SHP77 (cell line): ENCODE measurements at places on chromosomes 6 and 20.

DNA sequence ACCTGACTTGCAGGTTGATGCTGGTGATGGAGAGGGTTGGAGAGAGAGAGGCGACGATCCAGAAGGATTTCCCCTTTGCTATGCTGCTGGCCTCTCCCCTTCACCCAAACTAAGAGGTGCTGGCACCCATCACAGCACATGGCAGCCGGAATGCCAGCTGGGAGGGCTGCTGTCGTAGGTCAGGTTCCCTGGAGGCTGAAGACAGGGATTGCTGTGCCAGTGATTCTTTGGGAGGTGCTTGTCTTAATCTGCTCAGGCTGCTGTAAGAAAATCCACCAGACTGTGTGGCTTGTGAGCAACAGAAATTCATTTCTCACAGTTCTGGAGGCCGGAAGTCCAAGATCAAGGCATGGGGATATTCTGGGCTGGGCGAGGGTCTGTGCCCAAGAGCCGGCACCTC lies 4.4 kb upstream of the ARFGAP1 start:
- no peak for DNase-seq

- DNase-seq = no peak
Measured at GRCh38 chr6:160300076-160300695, 41.6 kb upstream of the SLC22A2 start.

- no peak for DNase-seq
Measured at GRCh38 chr6:81933089-81933488, 180.6 kb upstream of the TENT5A start.

- no peak for DNase-seq
Measured at GRCh38 chr6:43203029-43203717, 21.2 kb downstream of the CUL9 start.

DNA sequence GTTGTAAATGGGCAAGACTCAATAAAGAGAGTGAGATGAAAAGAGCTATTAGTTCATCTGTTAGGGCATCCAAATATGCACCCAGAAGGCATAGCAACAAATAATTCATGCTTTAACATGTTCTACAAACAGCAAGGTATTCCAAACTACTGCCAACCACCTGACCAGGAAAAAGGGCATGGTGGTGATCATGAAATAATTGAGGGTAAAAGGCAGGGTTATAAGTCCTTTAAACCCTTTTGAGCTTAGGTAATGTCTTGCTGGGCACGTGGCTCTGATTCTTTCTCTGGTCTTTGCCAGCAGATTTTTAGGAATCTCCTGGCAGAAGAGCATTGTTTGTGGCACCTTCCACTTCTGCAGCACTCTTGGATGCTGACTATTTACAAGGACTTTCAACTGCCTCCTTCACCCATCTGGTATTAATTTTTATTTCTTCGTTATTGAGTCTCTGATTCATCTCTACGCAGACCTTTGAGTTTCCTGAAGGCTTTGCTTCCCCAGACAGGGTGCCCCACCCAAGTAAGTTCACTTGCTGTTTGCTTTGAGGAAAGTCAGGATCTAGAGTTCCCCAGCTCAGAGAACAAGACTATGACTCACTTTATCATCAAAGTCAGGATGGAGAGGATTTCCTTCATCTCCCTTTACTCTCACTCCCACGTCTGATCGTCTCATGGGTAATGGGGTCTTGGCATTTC lies 83.4 kb upstream of the NEDD9 start:
- no peak for DNase-seq

- no peak for DNase-seq
Measured at GRCh38 chr6:65667916-65668656, 38.9 kb downstream of the EYS start.

GRCh38 chr6:111809264-111809663 lies 64.0 kb downstream of the FYN start:
- no peak for DNase-seq

DNA sequence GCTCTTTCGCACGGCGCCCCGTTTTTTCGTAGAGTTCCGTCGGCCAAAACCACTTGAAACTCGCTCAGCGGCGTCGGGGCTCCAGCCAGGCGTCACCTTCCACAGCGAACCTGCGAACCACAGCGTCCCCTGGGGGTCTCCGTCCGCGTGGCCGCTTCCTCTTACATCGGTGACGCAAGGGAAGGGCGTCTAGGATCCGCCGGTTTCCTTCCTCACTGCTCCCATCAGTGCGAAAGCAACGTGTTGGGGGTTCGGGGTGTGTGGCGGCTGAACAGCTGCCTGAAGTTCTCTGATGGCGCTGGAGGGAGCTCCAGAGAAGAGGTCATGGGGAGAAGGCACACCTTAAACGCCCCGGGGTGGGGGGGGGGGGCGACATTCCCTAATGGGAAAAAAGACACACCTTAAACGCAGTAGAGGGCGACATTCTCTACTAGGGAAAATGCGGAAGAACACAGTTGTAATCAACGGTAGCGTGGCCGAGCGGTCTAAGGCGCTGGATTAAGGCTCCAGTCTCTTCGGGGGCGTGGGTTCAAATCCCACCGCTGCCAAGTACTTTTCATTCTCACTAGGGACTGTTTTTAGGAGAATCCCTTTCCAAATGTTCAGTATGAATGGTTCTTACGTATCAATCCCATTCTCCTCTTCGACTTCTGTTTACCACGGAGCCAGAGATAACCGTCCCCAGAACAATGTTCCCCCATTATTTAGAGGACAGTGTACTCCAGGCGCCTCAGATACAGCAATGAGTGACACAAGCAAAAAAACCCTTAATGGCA lies 16.4 kb downstream of the ZNF311 start:
- DNase-seq = no peak

DNA sequence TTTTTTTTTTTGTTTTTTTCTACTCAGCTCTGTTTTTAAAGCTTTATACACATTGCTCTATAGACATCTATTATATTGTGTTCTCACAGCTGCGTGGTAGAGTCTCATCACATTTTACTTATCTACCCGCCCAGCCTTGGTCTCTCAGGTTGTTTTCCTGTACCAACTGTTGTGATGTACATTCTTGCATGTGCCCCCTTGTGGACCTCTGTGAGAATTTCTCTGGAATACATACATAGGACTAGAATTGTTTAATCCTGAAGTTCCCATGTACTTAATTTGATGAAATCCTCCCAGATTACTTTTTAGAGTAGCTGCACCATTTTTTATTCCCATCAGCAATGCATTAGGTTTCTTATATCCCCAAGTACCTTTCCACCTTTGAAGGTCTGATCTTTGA lies 40.4 kb upstream of the TINAG start:
- peak; percentile 40 for DNase-seq

- DNase-seq = no peak
Measured at GRCh38 chr6:113019176-113019575, 672.0 kb downstream of the RFPL4B start.

- DNase-seq = peak; percentile 63
Measured at GRCh38 chr20:7926767-7927166, 13.5 kb downstream of the HAO1 start.

DNA sequence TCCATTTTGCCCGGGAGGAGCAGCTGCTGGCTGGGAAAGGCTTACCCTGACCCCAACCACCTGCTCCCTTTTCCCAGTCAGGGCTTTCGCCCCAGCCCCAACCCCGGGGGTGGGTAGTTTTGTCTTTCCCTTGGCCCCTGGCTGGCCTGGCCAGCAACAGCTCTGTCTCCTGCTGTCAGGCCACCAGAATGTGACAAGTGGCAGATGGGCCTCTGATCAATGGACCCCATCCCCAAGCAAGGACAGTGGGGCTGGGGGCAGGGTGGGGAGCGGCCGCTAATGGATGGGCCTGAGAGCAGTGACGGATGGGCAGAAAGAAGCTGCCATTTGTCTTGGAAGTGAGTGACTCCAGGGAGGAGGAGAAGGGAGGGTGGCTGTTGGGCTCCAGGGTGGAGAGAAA lies 121.6 kb downstream of the DHX35 start:
- no peak for DNase-seq

DNA sequence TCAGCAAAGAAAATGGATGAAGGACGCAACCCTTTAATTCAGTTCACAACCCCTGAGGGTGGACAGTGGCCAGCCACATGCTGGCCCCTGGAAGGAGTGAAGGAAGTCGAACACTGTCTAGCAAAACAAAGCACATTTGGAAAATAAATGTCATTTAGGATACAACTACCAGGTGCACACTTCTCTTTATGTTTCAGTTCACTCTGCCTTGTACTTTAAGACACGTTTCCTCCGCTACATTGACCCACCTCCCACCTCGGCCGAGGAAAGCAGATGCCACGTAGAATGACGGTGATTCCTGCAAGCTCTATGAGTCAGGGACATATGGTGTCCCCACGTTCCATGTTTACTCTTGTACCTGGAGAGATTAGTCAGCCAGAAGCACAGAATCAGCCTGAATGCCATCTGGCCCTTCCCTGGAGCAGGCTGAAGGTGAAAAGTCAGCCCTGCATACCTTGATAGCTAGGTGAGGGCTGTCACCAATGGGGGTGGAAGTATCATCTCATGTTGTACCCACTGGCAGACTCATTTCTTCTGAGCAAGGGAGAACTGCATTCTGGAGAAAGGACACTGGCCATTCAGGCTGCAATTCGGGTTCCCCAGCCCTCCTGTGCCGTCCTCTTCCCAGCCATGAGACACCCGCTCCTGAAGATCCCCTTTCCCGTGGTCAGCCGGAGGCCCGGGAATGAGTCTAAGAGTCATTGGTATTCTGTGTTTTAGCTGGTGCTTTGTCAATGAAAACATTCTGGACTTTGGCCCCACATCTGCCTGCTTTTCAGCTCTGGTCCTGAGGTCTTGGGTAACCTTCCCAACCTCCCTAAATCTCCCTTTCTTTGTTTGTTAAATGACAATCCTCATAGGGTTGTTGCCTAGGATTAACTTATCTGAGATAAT lies 60.6 kb downstream of the FOXA2 start:
- DNase-seq = peak; percentile 71

GRCh38 chr6:154511791-154512190 lies 1.3 kb upstream of the CNKSR3 start:
- DNase-seq = peak; percentile 59

- no peak for DNase-seq
Measured at GRCh38 chr6:22007469-22007868, 289.4 kb downstream of the PRL start.

GRCh38 chr6:138486249-138487101 lies 12.8 kb downstream of the NHSL1 start:
- DNase-seq = no peak

- DNase-seq = no peak
Measured at GRCh38 chr6:138656364-138657064, 117.1 kb upstream of the CCDC28A start.

GRCh38 chr6:4370066-4370465 lies 234.7 kb upstream of the ECI2 start:
- no peak for DNase-seq

- DNase-seq = no peak
Measured at GRCh38 chr20:23227274-23227673, 123.3 kb upstream of the NXT1 start.

DNA sequence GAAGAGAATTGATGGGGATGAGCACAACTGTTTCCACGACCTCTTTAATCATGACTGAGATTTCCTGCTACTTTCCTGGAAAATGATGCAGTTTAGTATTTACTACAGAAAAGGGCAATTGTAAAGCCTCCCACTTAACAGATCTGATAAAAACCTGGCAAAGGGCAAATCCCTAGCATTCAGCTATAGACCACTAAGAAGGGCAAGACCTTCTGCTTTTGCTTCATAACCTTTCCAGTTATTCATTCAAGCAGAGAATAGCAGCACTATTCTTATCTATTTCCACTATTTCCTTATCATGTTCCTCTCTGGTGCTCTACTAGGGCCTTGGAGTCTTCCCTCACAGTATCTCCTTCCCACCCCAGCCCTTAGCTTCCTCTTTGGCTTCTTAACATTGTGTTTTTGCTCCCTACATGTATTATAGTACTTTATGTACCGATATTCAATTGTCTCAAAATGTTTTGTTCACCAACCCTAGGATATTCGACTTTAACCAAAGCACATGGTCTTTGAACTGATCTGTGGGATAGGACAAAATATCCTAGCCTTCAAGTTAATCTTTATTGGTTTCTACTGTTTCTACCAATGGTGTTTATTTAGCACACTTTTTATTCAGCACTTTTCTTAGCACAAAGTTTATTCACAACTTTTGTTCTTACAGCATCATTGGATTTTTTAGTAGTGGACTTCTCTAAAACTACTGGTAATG lies 32.7 kb upstream of the MANEA start:
- DNase-seq = no peak

DNA sequence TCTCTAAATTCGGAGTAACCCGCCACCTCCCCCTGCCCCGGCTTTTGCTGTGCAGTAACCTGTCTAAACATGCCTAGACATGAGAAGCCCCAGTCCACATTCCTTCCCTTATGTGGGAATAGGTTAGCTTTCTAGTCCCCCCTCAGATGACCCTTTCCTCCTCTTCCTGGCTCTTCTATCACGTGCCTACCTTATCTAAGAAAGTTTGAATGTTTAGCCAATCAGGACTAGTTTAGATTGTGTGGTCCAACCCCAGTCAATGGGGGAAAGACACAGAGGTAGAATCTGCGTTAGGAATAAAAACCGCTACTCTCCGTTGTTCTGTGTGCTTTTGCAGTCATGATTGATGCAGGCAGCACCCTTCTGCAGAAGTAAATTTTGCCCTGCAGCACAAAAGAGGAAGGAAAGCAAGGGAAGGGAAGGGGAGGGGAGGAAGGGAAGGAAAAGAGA lies 69.0 kb upstream of the CD93 start:
- DNase-seq = peak; percentile 43

GRCh38 chr6:84854811-84855400 lies 90.5 kb upstream of the TBX18 start:
- DNase-seq = no peak

DNA sequence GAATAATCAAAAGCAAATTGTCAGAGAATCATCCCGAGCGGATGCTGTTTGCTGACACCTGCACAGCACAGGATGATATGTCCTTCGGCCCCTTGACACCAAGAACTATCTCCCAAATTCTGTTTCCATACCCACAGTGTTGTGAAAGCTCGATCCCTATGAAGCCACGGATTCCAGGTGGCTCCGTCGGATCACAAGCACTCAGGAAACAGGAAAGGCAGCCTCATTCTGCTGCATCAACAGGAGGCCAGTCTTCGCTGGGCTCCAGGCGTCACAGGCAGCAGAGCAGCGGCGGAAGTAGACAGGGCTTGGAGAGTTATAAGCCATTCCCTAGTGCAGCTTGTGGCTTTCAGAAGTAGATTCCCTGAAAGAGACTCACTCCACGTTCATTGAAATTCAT lies 342.3 kb downstream of the C6orf118 start:
- no peak for DNase-seq

DNA sequence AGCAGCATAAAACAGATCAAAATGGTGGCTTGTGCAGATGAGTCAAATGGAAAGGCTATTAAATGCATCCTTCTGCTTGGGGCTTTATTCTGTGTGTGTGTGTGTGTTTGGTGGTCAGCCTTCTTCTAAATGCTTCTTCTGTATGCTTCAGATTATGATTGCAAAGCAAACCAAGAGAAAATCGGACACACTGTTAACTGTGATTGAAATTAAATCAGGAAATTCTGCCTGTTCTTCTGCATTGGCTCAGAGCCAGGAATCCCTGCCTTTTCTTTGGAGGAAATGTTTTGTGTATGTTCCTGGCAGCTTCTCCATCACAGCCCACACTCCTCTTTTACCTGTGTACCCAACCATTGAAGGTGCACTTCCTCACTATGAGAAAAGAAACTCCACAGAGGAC lies 22.3 kb upstream of the PDE10A start:
- no peak for DNase-seq

DNA sequence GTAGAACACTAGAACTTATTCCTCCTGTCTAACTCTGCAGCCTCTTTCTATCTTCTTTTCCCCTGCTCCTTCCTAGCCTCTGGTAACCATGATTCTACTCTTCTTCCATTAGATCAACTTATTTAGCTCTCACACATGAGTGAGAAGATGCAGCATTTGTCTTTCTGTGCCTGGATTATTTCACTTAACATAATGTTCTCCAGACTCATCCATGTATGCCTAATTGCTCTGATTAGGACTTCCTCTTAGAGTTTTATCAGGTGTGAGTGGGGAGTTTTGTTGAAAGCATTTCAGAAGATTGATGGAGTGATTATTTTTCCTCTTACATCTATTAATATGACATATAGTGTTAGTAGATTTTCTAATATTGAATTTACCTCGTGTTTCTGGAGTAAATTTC lies 140.4 kb downstream of the CDKAL1 start:
- DNase-seq = no peak
